ENCODE measurements at places on chromosomes 5 and 9.

DNA sequence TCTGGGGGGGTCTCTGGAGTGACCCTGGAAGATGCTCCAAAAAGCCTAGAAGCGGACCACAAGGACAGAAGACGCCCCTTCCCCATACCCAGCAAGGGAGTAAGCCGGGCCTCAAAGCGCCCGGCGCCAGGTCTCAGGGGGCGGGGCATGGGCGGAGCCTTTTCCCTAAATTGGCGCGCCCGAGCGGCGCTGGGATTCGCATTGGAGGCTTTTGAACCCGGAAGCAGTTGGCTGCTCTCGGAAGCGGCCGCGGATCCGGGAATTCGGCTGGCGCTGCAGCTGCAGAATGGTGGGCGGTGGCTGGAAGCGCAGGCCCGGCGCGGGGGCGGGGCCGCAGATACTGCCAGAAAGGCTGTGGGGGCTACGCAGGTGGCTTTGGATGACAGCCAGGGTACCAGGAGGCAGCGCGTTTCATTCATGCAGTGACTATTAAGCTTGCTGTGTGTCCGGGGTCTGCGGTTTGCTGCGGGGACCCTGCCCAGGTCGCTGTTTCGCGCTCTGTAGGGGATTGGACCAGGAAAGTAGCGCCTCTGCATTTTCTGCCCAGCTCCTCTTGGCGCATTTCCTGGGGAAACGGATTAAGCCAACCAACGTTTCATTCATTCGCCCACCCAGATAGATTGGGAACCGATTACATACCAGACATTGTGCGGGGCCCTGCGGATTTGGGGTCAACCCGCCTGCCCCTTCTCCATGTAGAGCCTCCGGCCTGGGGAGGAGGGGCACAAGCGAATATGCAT is 83.0 kb upstream of the FREM1 start:
- DNase-seq: no peak

DNA sequence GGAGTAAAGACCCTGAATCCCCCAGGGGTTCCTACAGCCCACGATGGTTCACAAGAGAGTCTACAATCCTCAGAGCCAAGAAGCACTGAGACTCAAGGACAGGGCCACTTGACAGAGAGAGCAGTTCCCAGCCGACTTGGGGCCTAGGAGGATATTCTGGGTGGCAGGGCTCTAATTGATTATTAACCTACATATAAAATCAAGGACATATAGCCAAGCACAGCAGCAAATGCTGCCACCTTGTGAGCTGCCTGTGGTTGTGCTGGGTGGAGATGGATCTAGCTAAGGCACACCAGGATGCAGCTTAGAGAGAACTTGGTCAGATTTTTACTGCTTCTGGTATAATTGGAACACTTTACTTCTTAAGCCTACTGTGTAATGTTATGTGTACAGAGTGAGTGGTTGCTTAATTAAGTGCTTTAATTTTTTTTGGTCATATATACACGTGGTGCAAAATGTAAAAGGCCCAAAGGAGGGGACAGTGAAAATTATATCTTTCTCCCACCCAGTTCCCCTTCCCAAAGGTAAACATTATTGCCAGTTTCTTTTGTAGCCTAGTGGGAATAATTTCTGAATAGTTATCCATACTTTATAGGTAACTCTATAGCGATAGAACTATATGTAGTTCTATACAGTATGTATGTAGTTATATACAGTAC is 78.8 kb downstream of the F2RL2 start:
- no peak for DNase-seq

- DNase-seq: no peak
Observed at GRCh38 chr9:128214571-128215490, 11.7 kb downstream of the DNM1 start.

DNA sequence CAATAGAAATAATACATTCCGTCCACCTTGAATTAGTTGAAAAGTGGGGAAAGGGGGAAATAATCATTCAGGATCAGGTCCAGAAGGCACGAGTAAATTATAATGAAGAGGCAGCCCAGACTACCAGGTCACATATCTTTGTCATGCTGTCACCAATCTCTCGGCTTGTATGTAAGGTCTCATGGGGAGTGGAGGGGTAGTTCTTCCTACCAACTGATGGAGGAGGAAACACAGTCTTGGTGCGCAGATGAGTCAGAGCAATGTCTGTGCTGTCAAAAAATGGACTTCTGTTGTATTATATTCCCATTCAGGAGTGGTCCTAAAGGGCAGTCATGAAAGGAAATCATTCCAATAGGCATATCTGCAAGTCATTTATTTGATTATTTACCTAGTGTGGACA is 164.2 kb upstream of the PTGER4 start:
- DNase-seq: no peak

DNA sequence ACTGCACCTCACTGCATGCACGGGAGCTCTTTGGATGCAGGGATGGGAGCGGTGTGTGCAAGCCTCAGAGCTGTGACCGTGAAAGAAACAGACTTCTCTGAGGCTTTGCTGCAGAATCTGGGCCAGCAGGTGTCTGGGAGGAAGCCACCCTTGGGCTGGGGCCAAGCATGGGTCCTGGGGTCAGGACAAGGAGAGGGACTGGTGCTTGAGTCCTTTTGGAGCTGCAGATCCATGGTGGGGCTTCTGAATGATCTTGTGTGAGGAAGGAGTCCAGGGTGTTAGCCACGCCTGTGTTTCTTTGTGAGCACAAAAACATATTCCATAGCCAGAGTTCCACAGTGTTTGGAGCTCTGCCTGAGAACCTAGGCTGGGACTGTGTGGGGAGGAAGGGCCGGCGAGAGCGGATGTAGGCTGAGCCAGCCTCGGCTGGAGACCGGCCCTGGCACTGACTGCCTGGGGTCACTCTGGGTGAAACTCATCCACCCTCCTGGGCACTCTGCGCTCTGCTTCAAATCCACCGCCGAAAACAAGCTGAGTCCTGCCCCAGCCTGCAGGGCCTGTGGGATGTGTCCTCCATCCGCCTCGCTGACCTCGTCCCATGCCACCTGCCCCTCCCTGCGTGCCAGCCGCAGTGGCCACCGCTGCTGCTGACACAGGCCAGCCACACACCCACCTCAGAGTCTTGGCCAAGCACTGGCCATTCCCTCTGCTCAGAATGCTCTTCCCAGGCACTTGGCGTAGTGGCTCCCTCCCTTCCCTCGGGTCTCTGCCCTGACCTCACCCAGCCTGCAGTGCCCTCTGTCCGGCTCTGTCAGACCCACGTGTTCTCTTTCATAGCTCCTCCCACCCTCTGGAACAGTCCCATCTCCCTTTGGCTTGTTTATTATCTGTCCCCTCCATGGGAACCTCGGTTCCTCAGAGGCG is 26.7 kb downstream of the ERGIC1 start:
- no peak for DNase-seq

- no peak for DNase-seq
Observed at GRCh38 chr5:146802945-146803522, 75.5 kb downstream of the PPP2R2B start.

DNA sequence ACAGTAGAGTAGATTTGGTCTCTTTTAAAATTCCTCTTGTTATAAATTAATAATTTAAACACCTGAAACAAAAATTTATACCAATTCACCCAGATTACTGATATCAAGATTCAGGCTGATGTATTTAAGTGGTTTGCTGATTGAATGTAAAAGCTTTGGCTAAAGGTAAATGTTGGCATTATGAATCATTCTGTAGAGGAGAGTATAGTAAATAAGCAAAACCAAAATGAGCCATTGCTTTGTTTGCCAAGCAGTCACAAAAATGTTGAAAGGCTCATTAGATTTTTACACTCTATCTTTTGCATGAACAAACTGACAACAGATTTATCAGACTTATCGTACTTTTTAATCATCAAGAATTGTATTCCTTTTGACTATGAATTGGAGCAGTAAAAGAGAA is 332.6 kb downstream of the FAM170A start:
- DNase-seq: no peak

DNA sequence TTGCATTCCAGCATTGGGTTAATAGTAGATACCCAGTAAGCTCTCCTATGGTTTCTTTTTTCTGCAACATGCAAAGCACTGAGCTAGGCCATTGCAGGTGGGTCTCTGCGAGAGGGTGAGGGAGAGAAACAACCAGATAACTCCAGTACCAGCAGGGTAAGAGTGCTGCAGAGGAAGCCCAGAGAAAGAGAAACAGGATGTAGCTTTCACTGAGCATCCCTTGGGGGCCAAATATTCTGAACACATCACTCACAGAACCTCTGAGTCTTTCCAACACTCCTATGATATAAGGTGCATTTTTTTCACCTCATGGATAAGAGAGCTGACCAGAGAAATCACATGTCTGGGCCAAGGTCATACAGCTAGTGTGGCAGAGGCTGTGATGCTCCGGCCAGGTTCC is 76.7 kb downstream of the TRIM32 start:
- DNase-seq: no peak

DNA sequence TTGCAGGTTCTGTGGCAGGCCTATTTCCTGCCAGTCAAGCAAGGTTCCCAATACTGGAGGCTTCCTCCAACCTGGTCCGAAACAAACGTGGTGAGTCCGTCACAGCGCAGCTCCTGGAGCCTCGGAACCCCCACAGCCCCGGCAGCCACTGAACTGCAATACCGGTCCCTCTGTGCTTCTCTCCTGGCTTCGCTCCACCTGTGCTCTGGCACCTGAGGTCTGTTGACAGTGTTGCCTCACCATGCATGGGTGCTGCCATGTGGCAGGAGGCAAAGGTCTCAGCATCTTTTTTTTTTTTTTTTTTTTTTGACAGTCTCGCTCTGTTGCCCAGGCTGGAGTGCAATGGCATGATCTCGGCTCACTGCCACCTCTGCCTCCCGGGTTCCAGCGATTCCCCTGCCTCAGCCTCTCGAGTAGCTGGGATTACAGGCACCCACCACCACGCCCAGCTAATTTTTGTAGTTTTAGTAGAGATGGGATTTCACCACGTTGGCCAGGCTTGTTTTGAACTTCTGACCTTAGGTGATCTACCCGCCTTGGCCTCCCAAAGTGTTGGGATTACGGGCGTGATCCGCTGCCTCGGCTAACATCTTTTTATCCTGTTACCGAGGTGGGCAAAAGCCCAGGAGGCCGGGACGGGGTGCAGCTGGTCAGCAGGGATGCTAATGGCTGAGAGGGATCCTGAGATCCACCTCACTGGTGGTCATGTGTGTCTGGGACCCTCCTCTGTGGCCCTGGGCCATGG is 57.1 kb upstream of the RNU6ATAC start:
- DNase-seq: no peak

Data from activated CD4-positive, CD25-positive, alpha-beta regulatory T cell treated with anti-CD3 and anti-CD28 coated beads, Interleukin-2, amount 50 U/mL, for 16 hours (primary cell).